ENCODE measurements at places on chromosomes 11 and 22. TPM values are rescaled to one million over a fixed set of nuclear protein-coding genes. Genes with fewer than 3 reads are reported as not detected.
A peak's percentile ranks its signal among the peaks of the same experiment; 100 is the strongest.

GRCh38 chr11:86698639-86699038 is 26.2 kb upstream of the ME3 start:
- no peak for DNase-seq

DNA sequence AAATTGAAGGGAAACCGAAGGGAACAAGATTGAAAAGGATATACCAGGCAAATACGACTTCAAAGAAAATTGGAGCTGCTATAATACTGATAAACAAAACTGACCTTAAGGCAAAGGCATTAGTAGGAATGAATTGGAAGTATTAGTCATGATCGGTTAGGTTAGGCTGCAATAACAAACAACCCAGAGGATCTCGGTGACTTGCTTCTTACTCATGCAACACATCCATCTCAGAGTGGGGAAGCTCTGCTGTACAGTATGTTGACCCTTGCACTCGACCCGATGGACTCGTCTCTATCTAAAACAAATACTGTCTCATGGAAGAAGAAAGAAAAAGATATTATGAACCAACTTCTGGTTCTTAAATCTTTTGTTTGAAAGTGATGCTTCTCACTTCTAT is 42.3 kb downstream of the SPATA19 start:
- DNase-seq, result no peak

GRCh38 chr11:62911137-62912130 is 9.7 kb downstream of the CHRM1 start:
- no peak for DNase-seq

DNA sequence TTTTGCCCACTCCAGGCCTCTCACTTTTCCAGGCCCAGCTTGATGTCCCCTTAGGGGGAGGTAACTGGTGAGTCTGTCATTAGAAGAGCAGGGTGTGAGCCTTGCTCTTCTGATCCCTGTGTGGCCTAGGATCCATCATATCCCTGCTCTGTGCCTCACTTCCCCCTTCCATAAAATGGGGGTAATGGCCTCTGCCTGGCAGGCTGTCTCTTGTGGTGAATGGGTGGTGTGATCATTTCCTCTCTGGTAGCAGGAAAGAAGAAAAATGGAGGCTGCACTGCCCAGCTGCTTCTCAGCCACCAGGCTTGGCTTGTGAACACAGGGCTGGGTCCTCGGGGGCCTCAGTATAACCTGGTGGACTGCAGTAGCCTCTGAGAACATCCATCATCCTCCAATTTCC is 5.6 kb downstream of the ARHGEF17 start:
- no peak for DNase-seq

DNA sequence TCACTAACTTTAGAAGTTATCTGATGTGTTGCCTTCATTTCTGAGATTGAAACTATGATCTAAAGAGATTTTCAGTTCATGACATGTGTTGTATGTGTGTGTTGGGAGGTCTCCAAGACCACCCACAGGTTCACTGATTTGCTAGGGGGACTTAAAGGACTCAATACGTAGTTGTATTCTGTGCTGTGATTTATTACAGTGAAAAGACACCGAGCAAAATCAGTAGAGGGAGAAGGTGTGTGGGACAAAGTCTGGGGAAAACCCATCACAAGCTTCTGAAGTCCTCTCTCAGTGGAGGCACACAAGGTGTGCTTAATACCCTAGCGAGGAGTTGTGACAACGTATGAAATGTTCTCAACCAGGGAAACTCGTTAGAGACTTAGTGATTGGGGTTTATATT is 35.6 kb downstream of the RNF169 start:
- no peak for DNase-seq

DNA sequence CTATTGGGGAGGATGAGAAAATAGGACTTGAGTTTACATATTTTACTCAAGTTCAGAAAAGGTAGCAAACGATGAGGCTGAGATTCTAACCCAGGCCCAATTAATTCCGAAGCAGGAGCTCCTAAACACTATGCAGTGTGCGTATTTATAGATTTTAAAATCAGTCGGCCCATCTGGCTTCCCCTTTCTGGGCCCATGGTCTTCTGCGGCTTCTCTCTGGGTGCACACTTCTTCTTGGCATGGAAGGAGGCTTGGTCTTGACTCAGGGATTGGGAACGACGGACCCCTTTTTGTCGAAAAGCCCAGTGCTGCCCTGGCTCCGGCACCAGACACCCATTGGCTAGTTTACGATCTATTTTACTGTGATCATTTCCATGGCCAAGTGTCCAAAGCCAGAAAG is 1433.8 kb downstream of the BRD1 start:
- DNase-seq, result peak; percentile 57

DNA sequence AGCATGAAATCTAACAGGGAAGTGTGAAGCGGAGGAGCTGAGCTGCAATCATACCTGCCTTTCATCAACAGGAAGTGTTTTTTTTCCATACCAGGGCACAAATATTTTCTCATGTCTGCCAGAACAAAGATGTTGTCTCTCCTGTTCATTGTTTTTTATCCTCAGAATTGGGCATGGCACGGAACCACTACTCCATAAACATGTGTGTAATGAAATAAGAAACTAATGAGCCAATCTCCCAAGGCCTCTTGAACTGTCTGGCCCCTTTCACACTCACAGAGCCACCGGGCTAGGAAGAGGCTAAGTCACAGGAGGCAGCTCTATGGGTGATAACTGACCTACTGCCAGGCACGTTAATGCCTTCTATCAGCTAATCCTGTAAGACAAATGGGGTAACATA is 124.4 kb downstream of the ETS1 start:
- DNase-seq, result no peak

OR4D6 gene
- total RNA-seq, result not detected

DENND5A gene
- total RNA-seq, result 122 TPM

MUC5B gene
- not detected for total RNA-seq

OR10D3 gene
- not detected for total RNA-seq

ACTN3 gene
- not detected for total RNA-seq

YDJC gene
- 15.7 TPM for total RNA-seq

SCN4B gene
- 0.08 TPM for total RNA-seq
